8988T (cell line): ENCODE measurements at places on chromosomes 5 and 9.

- no peak for DNase-seq
These were observed 115.7 kb downstream of the TLE1 start for GRCh38 chr9:81573415-81574321.

DNA sequence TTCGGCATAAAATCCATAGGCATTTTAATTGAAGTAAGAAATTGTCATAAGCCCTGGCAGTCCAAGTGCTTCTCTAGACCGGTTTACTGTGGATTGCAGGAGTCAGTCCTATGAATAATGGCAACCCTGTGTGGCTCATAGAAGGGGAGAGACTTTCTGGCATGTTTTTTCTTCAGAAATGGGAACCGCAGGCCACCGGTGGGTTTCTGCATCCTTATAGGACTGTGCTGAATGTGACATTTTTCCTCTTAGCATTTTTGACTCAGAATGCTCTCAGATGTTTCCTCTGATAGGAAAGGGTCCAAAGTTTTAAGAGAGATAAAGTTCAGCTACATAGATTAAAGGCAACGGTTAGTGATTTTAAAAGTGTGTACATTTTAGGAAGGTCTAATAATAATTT, 6.3 kb downstream of the DAPK1 start:
- DNase-seq, result no peak

- no peak for DNase-seq
These were observed 24.7 kb downstream of the F2RL2 start for GRCh38 chr5:76598531-76598930.

DNA sequence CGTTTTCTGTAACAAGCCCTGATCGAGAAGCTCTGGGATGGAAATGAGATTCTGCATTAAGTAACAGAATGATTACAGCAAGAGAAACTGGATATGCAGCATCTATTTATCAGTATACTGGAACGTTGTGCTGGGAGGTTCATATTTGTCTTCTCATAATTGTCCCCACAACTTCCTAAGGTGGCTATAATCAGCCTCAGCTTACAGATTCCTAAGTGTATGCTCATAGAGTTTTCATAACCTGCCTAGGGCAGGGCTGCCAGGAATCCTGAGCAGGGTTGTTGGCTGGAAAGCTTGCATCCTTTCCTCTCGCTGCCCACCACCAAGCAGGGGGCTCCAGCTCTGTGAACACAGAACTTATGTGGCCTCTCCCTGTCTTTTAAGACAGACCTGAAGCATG, 70.2 kb downstream of the FNBP1 start:
- no peak for DNase-seq

GRCh38 chr9:100591639-100592412, 13.9 kb downstream of the CAVIN4 start:
- DNase-seq, result no peak

GRCh38 chr5:10860645-10861422, 99.8 kb upstream of the DAP start:
- no peak for DNase-seq

DNA sequence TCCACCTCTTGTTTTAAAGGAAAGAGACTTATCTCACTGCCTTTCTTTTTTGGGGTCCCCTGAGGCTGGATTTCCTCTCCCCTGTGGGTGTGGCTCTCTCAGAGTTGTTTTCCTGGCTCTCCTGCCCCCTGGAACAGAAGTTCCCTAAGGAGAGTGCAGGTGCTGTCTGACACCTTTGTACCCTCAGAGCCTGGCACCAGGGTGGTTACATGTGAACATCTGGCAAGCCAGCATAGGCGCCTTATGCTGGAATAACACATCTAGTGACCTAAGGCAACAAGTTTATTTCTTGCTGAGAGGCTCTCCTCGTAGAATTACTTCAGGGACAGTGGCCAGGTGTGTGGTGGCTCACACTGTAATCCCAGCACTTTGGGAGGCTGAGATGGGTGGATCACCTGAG, 172.9 kb upstream of the PTCH1 start:
- no peak for DNase-seq

- no peak for DNase-seq
These were observed 15.0 kb downstream of the OR1N2 start for GRCh38 chr9:122567901-122568300.

DNA sequence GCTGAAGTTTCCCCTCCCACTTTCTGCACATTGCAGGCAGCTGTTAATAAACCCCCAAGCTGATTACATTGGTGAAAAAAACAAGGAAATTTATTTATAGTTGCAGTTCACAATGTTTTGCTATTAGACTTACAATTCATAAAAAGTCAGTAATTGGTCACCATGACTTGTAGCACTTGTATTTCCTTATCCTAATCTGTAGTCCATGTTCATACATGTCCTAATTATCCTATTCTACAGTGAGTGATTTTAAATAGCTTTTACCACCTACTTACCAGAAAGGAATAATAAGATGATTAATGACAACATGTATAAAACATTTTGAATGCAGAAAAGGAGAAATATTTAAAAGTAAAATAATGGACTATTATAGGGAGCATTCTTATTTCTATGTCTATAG, 760.0 kb upstream of the RIOK2 start:
- no peak for DNase-seq

DNA sequence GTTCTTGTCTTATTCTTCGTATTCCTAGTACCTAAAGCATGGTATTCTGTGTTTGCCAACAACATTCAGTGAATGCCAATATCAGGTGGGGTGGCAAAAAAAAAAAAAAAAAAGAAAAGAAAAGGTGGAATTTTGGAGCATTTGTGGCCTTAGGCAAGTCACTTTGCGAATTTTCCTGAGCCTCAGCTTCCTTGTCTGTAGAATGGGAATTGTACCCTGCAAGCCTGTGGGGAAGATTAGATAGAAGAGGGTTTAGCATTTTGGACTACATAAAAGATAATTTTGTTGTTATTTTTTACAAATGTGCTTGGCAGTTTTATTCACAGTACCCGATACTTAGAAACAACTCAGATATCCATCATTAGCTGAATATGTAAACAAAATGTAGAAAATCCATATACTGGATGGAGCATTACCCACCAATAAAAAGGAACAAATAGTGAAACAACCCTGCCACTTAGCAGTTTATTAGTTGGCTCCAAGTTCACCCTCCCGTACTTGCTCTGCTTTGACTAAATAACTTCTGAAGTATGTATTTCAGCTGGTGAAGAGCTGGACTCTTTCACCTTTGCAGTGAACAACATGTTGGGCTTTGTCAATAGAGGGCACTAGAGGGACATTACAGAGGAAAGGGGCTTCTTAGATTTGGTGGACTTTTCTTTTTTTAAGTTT, 13.6 kb downstream of the UBE2D2 start:
- DNase-seq, result no peak

DNA sequence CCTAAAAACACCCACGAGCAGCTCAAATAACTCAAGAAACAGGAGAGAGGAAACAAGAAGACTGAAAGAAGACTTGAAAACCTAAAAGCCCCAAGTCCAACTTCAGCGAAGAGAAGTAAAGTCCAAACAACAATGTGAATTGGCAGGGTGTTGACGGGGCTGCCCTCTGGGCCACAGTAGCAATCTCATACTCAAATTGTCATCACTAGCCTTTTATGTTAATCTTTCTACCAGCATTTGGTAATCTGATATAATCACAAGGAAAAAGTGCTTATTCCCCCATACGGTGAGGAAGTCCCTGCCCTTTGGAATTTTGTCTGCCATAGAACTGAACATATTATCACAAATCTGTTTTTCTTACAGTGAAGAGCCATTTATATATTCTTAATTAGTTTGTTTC, 51.5 kb upstream of the IFNE start:
- DNase-seq, result no peak

GRCh38 chr5:15518786-15519185, 18.8 kb downstream of the FBXL7 start:
- DNase-seq, result no peak

DNA sequence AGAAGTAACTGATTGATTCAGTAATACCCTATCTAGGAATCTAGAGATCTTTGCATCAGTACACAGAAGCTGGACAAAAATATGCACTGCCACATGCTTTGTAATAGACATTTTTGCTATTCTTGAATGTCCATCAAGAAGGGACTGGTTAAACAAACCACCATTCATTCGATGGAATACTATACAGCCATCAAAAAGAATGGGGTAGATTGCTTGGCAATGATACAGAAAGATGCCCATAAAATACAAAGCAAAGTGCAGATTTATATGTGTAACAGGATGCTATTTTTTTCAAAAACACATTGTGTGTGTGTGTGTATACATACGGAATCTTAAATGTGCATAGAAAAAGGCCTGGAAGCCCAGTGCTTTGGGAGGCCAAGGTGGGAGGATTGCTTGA, 7.6 kb downstream of the TNIP1 start:
- no peak for DNase-seq

GRCh38 chr5:39569857-39570256, 145.1 kb upstream of the DAB2 start:
- no peak for DNase-seq

DNA sequence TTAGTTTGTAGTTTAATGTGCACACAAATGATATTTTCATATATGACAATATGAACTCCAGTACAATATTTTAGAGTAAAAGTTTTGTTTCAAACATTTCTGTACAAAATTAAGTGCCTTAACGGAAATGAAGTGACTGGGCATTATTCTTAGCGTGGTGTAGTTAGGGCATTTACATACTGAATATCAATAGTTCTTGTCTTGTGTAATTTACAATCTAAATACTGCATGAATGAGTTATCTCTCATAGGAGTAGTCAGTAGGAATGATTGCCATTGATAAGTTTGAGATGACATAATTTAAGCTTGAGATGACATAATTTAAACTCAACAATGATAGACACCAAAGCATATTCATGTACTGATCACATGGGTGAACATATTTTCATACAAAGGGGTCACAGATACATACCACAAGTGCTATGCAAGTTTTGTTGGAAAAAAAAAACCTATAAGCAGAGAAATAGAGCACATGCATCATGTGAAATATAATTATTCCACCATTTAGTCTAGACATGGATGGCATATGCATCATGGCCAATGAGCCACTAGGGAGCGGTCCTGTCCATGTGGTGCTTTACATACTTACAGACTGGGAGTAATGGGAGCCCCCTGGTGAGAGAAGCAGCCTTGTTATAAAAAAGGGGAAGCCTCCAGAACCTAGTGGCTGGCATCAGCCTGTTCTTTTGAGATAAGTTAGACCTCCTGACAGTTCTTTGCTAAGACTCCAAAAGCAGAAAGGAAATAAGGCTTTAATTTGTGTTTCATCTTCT, 1523.9 kb downstream of the MAT2B start:
- DNase-seq, result peak; percentile 14

DNA sequence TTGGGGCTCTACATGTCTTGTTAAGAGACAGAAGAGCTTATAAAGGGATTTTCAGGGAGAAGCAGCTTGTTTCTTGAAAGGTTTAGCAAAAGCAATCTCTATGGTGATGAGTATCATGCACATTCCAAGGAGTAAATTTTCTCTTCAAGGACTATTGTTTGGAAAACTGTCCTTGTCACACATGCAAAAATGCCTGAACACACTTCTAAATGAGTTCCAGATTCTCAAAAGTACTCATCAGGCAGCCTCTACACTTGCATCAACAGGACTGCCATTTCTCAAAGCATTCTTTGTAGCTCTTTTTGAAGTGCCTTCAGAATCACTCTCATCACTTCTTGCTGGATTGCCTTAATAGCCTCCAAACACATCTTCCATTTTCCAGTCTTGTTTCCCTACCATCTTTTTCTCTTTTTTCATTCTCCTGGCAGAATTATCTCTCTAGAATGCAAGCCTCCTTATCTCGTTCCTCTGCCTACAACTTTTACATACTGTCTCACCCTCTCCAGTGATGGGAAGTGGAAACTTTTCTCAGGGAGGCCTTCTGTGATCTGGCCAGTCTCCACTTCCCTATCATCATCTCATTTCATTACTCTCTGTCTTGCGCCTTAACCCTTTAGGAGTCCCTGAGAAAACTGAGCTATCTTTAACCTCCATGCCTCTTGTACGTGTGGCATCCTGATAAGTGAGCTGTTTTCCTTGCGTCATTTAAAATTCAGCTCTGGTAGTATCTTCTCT, 631.5 kb upstream of the TLE4 start:
- no peak for DNase-seq

- no peak for DNase-seq
These were observed 263.2 kb downstream of the GAS1 start for GRCh38 chr9:86684148-86684547.
